ENCODE measurements at places on chromosomes 3 and 15. TPM values are rescaled to one million over a fixed set of nuclear protein-coding genes. Genes with fewer than 3 reads are reported as not detected.
A peak's percentile ranks its signal among the peaks of the same experiment; 100 is the strongest.

DNA sequence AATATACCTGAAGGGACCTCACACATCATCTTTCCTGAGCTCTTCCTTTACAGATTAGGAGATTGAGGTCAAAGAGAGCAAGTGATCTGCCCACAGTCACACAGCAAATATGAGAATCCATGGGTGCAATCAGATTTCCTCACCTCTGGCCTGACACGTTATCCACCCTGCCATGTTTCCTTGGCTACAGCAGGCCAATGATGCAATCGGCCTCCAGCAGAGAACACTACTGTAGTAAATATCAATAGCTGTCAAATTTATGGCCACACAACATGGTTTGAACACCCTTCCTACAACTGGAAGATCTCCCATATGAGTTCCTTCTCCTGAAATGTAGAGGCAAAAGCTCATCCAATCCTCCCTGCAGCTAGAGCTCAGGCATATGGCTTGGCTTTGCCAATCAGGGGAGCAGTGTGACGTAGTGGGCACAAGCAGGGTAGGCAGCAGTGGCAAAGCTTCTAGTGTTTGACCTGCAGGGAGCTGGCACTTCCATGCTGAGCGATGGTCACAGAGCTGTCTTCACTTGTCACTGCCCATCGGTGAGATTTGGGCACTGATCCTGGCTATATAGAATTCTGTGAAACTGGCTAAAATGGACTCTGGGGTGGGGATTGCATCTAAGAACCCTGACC lies 271.3 kb downstream of the TJP1 start:
- DNase-seq = no peak

Gene TRPC1
- 18.3 TPM for total RNA-seq

Gene HYKK
- total RNA-seq = 2.9 TPM

DNA sequence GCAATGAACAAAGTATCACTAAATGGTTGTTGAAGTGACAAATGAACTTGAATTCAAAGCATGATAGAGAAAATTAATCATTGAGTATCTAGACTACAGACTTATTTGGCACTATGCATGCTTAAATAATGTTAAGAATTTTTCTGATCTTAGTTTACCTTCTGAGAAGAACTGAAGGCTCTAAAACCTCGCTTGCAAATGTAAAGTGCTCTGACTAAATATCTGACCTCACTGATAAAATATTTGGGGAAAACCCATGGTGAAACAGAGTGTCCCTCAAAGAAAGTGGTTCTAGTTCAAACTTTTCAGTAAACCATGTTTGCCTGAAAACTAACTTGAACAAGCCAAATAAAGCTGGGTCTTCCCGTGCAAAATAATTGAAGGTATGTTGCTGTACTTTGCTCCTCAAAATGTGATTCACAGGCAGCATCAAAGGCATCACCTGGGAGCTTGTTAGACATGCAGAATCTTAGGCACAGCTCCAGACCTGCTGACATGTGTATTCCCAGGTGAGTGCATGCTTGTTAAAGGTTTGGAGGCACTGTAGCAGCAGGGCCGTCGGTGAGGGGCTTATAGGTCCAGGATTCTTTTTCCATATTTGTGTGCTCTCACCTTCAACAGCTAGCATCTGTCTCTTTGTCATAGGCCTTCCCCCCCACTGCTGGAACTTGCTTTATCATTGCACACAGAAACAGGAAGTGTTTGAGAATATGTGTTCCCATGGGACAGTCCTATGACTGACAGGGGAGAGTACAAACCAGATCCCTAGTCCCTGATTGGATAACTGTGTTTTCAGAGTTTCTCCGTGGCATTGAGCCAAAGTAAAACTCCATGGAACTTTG lies 524.2 kb upstream of the LMCD1 start:
- DNase-seq = no peak

Gene SSUH2
- total RNA-seq = not detected

DNA sequence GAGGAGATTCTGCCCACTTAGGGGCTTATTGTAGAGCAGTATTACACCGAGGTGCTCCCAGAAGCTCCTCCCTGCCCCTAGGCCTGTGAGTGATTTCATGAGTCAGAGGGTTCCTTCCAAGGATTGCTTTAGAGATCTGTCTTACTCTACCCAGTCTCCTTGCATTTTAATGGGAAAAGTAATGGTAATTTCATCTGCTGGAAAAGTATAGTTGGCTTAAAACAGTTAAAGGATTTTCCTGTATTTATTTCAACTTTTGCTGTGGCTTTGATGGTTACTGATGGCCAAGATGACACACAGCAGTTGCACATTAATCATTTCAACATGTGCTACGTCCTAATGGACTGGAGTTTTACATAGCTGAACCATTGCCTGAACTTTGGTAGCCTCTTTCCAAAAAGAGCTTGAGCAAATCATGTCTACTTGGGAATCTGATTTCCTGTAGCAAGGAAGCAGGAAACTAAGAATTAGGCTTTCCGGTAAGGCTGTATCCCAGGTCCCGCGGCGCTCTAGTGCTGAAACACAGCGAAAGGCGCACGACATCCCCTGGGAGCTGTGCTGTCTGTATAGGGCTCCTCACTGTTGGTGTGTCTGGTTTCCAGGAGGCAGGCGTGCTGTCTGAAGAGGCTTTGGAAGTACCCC lies 9.2 kb upstream of the PGPEP1L start:
- DNase-seq = peak; percentile 37

Gene PLS1
- 13.8 TPM for total RNA-seq

Gene ZBED2
- not detected for total RNA-seq

Gene PP2D1
- not detected for total RNA-seq
